NCI-H748 treated with DMSO at 0.1 percent for 48 hours (cell line): ENCODE measurements at places on chromosomes 12 and 14.

DNA sequence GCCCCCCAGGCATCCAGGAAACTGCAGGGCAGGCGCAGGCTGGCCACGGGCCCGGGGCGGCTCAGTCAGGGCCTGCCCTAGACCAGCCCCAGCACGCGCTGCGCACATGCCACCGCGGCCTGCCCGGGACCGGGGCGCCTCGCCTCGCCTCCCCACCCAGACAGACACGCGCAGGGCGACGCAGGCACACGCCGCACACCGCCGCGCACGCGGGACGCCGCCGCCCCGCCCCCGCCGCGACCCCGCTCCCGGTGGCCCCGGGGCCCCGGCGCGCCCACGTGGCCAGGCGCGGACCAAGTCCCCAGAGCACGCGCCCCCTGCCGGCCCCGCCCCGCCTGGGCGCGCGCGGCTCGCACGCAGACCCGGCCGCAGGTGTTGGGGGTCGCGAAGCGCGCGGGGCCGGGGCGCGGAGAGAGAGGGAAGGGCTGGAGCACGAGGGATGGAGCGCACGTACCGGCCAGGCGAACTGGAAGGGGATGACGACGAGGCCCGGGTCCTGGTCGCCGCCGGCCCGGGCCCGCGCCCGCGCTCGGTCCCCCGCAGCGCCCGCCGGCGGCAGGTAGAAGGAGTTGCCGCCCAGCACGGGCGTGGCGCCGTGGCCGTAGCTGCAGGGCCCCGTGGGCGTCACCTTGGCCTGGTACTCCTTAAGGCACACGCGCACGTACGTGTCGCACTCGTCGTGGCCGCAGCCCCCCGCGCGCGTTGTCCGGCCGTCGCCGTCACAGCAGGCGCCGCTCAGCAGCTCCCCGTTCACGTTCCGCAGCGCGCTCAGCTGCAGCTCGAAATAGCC lies 1.1 kb downstream of the JAG2 start:
- DNase-seq: peak; percentile 35

GRCh38 chr12:104560881-104561280 lies 104.1 kb downstream of the CHST11 start:
- DNase-seq: no peak

- DNase-seq: no peak
Observed at GRCh38 chr14:28297559-28297958, 469.0 kb upstream of the FOXG1 start.

DNA sequence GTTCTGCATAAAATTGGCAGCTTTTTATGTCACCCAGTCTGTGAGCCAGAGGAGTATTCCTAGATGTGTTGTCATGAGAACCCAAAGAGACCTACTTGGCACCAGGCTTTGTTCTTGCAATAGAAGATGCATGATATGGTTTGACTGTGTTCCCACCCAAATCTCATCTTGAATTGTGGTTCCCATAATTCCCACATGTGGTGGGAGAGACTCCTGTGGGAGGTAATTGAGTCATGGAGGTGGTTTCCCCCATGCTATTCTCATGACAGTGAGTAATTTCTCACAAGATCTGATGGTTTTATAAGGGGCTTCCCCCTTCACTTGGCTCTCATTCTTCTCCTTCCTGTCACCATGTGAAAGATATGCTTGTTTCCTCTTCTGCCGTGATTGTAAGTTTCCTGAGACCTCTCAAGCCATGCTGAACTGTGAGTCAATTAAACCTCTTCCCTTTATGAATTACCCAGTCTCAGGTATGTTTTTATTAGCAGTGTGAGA lies 572.0 kb upstream of the ATP2B1 start:
- no peak for DNase-seq

DNA sequence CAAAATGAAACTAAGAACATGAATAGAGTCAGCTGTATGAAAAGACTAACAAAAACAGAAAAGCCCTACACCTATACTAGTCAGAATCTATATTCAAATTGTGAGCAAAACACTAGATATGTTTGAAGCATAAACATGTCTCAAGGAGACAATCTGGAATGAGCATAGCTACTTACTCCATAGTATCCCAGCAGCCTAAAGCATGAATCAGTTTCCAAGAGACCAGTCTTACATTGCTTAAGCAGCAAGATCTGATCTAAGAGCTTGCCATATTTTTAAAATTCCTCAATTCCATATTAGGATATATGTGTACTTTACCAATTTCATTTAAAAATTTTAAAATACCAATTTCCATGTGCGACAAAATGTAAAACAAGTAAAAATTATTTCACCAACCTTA lies 7.7 kb downstream of the CAPS2 start:
- no peak for DNase-seq

DNA sequence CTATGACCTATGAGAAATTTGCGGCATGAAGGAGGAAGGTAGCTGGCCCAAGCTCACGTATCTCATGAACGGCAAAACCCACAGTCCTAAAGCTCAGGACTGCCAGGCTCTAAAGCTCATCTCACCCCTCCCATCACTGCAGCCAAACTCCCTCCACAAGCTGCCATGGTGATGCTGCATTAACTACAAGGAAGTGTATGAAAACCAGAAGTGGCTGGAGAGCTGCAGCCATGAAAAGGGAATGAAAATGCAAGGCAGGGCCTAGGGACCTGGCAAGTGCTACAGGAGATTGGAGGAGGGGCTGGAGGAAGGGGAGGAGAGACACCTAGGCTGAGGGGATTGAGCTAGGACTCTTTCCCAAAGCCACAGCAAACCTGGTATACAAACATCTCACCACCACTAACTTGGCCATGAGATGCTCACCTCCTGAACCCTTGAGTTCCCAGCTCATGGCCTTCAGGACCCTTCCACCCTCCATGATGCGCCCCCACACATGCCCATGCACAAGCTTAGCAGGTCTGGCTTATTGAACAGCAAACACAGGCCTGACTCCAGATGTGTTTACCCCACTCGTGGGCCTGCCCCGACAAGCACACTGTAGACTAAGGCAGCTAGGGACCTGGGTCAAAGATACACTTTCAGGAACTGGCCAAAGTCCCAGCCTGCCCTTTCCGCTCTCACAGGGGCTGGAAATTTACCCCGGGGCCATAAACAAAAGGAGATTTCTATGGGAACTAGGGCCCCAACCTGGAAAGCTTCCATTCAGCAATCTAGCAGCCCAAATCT lies 42.0 kb downstream of the LTBP2 start:
- no peak for DNase-seq

- DNase-seq: no peak
Observed at GRCh38 chr12:5232826-5233500, 189.3 kb downstream of the KCNA5 start.

- DNase-seq: no peak
Observed at GRCh38 chr12:123519141-123520001, 14.1 kb downstream of the RILPL1 start.

- DNase-seq: no peak
Observed at GRCh38 chr12:9925705-9926393, 6.3 kb downstream of the CLEC2A start.

DNA sequence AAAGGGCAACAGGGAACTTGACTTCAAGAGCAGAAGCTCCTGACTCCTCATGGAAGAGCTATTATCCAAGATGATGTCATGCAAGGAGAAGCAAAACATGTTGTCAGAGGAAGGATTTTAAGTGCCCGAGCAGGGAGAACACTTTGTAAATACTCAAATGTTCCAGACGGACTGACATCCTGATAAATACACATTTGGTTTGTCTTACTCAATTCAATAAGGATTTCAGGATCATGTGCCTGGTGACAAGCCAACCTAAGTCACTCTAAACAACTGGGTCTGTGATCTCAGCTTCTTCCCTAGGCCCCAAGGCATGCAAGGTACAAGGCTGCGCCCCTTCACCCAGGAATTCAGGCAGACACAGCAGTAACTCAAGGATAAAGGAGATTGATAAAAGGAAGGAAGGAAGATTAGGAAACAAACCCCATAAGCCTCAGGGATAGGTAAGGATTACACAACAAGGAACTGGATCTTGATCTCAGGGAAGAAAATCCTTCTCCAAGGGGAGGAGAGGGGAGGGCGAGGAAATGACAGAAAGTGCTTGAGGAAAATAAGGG lies 26.8 kb upstream of the CEBPE start:
- DNase-seq: no peak

- no peak for DNase-seq
Observed at GRCh38 chr14:36713960-36714703, 52.5 kb downstream of the PAX9 start.

GRCh38 chr12:108305520-108305919 lies 33.6 kb downstream of the CMKLR1 start:
- no peak for DNase-seq
